ENCODE measurements at places on chromosomes 3 and 15.

DNA sequence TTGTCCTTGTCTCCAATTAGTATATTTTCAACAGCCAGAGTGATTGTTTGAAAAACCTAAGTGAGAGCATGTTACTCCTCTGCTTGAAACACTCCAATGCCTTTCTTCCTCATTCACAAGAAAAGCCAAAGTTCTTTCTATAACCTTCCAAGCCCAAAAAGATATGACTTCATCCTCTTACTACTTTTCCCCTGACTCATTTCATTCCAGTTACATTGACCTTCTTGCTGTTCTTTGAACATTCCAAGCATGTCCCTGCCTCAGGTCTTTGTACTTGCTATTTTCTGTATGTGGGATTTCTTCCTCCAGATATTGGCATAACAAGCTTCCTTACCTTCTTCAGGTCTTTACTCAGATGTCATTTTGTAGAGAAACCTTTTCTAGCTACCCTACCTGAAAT is 28.3 kb downstream of the EHHADH start:
- DNase-seq = peak; percentile 28

- no peak for DNase-seq
Measured at GRCh38 chr15:89399238-89400115, 64.9 kb upstream of the POLG start.

DNA sequence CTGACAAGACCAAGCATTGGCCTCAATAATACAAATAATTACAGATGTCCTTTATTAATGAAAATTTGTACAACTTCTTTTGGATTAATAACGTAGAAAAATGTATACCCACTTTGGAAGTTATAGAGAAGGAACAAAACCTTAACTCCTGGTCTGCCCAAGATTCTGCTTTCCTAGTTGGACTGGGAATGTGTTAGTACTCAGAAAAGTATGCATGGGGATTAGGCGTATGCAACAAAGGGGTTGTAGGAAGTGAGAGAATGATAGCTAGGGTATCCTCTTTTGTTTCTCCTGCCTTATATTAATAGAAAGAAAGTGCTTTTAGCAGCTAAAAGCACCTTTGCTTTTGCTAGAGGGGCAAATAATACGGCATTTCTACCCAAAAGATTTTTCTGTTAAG is 116.2 kb upstream of the LRRFIP2 start:
- peak; percentile 36 for DNase-seq

- no peak for DNase-seq
Measured at GRCh38 chr15:87954793-87955192, 301.7 kb downstream of the NTRK3 start.

GRCh38 chr15:36947035-36947719 is 153.2 kb downstream of the MEIS2 start:
- DNase-seq = peak; percentile 28

GRCh38 chr3:115470254-115470653 is 153.1 kb upstream of the GAP43 start:
- no peak for DNase-seq

- no peak for DNase-seq
Measured at GRCh38 chr3:67509471-67510075, 144.8 kb downstream of the SUCLG2 start.
